ENCODE measurements at places on chromosomes 11 and 22.
A peak's percentile ranks its signal among the peaks of the same experiment; 100 is the strongest.

DNA sequence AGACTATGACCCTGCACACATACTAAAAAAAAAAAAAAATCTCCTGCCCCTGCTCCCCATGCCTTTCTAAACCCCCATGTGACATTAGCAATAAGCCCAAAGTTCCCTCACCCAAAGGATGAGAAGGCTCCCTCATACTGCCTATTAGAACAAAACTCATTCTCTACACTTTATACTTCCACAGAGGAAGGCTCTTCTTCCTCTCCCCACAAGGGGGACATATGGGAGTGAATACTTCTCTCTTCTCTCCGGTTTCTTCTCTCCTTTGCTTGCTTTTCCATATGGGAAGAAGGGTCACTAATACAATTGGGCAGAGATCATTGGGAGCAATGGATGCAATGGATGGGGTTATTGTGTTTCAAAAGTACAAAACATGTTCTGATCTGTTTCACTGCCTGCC, 3.3 kb downstream of the OR52L1 start:
- DNase-seq: no peak

- no peak for DNase-seq
Observed at GRCh38 chr22:49412236-49412635, 415.4 kb downstream of the BRD1 start.

DNA sequence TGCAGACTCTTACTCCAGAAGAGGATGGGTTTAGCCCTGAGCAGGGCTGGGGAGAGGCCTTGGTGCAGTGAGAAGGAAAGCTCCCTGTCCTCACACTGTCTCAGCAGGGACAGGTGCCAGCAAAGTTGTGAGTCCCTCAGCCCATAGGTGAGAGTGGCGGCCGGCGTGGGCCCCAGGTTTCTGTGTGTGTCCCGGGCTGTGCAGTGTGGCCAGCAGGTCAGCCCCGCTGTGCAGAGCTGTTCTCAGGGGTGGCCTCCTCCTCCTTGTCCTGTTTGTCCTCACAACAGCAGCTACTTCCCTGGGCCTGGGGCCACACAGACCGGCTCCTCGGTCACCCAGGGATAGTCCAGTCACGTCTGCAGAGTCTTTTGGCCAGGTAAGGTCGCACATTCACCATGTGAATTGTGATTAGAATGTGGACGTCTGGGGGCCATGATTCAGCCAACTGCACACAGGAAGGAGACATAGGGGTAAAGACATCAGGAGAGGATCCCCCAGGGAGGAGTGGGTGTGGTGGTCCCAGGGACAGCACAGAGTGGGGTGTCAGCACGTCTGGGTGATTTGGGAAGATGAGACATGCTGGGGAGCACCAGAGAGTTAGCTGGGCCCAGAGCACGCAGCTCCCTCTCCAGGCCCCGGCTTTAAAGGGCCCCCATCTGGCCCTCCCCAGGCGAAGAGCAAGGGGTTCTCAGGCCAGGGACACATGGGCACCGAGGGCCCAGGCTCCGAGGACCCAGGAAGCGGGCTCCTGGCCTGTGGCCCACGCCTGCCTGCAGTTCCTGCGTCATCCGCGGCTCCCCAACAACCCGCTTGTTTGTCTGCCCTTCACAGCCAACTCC, 81.6 kb downstream of the MYEOV start:
- DNase-seq: no peak

- no peak for DNase-seq
Observed at GRCh38 chr11:70854901-70855556, 397.3 kb downstream of the SHANK2 start.

- no peak for DNase-seq
Observed at GRCh38 chr22:32016081-32016480, 27.0 kb upstream of the SLC5A1 start.

GRCh38 chr11:118046964-118047700, 29.7 kb upstream of the TMPRSS4 start:
- peak; percentile 53 for DNase-seq

DNA sequence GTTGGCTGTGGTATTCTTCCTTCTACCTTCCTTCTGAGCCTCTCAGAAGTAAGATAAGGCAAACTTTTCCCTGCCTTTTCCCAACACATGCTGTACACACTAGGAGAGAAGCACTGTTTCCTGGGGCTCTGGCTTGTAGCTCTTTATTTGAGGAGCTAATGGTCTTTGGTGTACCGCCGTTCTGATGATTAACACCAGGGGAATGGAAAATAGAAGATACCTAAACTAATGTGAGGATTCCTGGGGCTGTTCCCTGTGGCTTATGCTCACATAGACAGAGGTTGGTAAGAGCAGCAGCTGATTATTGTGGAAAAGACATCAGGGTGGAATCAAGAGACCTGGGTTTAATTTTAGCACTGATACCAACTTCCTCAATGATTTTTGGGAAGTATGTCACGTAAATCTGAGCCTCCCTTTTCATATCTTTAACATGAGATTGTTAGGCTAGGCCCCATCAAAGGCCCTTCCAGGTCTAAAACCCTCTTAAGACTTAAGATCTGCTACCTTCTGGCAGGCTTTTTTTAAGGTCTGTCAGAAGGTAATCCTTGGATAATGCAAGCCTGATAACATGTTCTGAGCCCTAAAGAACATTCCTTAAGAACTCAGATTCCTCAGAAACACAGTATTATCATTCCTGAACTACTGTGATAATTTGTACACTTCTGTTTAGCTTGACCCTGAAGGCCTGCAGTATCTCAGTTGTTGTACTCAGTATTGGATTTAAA, 24.8 kb upstream of the RCE1 start:
- DNase-seq: no peak

DNA sequence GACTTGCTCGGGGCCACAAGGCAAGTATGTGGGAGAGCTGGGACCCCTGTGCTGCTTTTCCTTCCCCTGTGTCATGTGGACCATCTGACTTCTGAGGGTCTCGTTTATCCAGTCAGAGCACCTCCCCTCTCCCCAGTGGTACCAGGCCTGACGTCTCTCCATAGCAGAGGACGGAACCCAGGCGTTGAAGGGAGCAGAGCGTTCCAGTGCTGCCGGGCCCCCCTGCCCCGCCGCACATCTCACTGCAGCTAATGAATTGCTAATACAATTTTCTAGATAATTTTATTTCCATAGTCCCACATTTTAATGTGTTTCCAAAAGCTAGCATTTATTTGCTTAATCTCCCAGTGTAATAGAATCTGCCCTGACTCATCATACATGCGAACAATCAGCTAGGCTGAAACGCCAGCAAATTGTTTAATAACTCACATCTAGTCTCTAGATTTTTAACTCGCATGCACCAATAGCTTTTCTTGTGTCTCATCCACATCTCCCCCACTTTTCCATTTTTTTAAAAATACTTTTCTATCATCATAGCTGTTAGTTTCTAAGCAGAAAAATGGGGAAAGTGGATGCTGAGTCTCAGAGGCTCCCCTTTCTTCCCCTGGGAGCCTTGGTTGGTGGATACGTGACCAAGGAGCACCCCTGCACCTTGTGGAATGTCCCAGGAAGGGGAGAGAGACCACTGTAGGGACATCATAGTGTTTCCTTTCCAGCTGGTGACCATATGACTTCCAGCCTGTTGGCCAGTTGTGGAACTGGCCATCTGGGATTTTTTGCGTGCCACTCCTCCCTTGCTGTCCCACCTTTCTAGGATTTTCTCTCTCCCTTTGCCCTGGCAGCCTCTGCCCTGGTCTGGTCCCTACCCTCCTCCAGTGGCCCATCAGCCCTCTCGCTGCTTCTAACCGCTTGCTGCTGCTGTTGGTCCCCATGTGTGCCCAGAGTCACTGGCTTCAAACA, 58.6 kb upstream of the NNMT start:
- DNase-seq: no peak

GRCh38 chr11:128757886-128758612, 64.2 kb downstream of the FLI1 start:
- peak; percentile 68 for DNase-seq

DNA sequence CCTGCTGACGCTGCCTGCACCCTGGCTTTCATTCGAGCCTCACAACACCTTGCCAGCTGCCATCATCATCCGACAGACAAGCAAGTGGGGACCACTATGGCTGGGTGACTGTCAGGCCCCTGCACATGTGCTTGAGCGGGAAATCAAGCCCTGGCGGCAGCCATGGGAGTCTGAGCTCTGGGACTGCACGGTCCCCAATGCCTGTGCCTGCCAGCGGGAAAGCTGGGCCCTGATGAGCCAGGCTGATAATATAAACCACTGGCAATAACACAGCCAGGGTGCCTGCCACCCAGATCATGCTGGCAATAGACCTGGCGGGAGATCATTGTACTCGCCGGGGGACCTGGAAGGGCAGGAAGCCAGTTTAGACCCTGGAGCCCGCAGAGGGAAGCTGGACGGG, 2.5 kb downstream of the FGF3 start:
- DNase-seq: no peak

GRCh38 chr11:67264877-67265632, 1.2 kb upstream of the GRK2 start:
- peak; percentile 52 for DNase-seq

DNA sequence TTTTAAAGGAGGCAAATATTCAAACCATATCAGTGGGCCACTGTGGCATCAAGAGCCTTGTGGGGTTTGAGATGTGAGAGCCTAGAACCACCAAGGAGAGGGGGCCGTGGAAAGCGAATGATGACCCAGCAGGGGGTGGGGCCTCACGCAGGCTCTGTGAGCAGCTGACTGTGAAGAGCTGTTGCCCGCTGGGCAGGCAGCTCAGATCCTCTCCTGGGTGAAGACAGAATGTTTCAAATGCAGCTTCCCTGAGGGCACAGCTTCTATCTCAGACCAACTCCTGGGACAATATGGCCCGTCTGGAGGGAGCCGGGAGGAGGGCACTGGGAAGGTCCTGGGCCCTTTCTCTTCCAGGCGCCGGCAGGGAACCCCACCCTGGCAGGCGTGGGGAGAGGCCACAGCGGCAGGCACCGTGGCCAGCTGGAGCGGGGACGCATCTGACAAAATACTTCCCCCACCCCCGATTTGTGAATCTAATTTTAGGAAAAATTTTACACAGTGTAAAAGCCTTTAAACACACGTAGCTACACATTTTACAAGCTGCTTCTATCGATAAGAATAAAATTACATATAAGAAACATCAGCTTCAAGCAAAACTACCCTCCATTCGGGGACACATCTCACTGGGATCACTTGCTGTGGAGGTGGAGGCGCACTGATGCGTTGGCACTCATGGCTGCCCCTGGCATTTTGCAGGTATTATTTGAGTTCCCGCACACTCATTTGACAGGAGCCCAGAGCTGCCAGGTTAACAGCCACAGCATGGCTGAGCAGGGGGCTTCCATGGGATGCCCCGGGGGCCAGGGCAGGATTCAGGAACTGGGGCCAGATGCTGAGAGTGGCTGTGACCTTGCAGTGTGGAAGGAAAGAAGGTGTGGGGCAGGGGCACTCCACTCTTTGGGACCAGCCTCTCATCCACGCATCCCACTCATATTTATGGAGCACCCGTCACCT, 40.3 kb downstream of the PARVG start:
- no peak for DNase-seq

GRCh38 chr22:25237503-25237902, 18.1 kb downstream of the CRYBB2 start:
- DNase-seq: no peak

- DNase-seq: peak; percentile 73
Observed at GRCh38 chr22:23315341-23315917, 135.1 kb downstream of the BCR start.

DNA sequence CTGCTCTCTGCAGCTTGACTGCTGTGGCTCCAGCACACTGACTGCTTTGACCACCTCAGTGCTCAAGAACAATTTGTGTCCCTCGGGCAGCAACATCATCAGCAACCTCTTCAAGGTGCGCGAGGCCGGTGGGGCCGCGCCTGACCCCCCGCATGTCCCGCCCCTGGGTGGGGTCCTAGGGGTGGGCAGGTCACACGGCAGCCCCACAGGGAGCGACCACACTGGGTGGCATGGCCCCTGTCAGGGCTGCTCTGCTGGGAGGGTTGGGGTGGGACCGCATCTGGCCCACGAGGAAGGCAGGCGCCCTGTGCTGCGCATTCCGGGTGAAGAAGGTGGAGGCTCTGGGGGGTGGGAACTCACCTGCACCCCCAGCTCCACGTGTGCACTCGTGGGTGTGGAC, 4.7 kb upstream of the TSSC4 start:
- DNase-seq: no peak

- no peak for DNase-seq
Observed at GRCh38 chr11:44973632-44974401, 23.1 kb upstream of the TP53I11 start.

- DNase-seq: no peak
Observed at GRCh38 chr11:12901874-12902481, 107.1 kb upstream of the RASSF10 start.

- DNase-seq: no peak
Observed at GRCh38 chr11:46247090-46247489, 30.4 kb upstream of the CREB3L1 start.

- no peak for DNase-seq
Observed at GRCh38 chr11:112634995-112635737, 326.1 kb upstream of the NCAM1 start.

DNA sequence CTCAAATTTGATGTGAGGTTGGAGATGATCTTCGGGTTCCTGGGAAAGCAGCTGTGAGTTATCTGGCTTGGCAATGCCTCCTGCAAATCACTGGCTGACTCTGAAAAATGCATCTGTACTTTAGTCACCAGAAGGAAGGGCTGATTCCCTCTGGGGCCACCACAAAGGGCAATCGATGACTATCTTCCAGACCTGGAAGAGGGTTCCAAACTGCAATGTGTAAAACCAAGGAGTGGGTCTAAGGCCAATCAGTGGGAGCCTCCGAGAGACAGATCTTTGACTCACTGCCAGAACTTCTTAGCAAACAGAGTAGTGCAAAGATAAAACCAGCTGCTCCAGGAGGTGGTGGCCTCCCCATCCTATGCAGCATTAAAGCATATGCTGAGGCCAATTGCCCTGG, 29.1 kb upstream of the PAK1 start:
- DNase-seq: no peak

DNA sequence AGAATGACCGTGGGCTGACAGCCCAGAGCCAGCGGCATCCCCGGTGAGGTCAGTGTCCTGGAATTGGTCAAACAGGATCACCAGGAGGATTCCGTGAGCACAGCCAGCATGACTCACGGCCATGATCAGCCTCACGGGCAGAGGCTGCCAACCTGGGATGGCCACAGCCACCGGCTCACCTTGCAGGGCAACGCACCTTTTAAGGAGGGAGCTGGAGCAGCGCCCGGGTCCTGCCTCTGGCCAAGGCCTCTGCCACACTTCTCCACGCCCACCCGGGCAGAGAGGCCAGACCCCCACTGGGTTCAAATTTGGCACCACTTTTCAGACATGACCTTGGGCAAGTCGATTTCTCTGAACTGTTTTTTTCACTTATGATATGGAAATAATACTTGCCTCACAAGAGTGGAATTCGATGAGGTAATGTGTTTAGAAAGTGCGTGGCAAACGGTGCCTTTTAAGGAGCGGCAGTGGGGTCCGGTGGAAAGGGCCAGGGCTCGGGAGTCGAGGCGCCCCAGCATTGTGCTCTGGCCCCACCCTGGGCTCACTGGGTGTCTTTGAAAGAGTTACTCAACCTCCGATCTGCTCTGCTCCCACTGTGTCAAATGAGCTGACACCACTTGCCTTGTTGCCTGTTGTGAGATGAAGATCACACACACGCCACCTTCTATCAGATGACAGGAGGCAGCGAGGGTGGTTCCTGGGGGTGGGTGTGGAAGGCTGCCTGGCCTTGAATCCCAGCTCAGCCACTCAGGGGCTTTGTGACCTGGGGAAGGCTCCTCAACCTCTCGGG, 16.0 kb downstream of the TXN2 start:
- no peak for DNase-seq

Measured in activated CD4-positive, alpha-beta T cell treated with anti-CD3 and anti-CD28 coated beads for 48 hours (primary cell).